ENCODE measurements at places on chromosomes 2 and 18.

DNA sequence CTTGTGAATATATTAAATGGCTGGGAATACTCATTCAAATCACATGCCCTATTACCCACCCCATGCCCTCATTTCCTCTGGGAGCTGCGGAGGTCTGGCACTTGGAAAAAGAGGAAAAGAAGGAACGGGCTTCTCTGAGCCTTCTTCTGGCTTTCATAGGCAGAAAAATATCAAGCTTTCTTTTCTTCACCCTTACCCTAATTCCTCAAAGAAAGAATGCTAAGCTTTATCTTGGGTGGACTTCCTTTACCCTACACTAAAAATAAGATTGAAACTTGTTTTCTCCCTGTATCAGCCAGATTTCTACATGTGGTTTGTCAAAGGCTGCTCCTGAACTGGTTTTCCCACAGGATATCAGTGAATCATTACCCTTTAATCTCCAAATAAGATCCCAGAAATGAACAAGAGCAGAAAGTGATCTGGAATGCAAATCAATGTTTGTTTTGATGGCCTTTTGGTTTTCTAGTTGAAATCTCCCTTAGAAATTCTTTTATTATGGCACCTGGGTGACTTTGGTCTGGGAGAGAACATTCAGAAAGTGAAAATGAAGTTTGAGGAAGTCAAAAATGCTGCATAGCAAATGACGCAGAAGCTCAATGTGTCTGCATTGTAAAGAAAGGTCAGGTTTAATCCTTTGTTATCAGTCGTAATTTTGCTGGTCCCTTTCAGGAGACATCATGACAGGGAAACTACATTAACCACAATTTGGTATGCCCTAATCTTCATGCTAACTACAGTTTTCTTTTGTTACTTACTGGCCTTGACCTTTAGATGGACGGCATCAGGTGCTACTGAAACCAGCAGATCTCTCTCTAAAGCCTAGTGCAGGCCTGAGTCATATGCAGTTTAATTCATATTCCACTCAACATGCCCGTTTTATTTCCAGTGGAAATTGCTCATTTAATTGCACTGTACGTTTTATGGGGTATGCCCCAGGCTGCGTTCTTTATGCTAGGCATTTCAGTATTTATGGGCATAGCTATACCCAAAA is 46.6 kb upstream of the HNRNPA3 start:
- no peak for DNase-seq

GRCh38 chr2:79129260-79129659 is 9.0 kb downstream of the REG1A start:
- no peak for DNase-seq

DNA sequence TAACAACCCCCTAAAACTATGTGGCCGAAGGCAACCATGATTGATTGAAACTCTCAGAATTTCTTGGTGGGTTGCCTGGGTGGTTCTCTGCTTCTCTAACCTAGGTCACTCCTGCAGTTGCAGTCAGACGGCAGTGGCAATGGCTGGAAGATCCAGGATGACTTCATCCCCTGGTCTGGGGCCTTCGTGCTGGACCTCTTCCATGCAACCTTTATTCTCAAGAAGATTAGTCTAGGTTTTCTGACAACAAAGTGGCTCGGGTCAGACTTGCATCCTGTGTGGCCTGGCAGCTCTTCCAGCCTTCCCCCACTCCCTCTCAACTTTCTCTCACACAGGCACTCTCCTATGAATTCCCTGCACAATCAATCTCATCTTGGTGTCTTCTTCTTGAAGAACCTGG is 76.4 kb downstream of the METTL4 start:
- no peak for DNase-seq

GRCh38 chr2:42895134-42895790 is 102.9 kb upstream of the HAAO start:
- no peak for DNase-seq

GRCh38 chr2:137202318-137202717 is 437.0 kb downstream of the THSD7B start:
- no peak for DNase-seq

- no peak for DNase-seq
Measured at GRCh38 chr2:236965021-236965840, 120.5 kb upstream of the COPS8 start.
